ENCODE measurements at places on chromosomes 7 and 10.
A peak's percentile ranks its signal among the peaks of the same experiment; 100 is the strongest.

DNA sequence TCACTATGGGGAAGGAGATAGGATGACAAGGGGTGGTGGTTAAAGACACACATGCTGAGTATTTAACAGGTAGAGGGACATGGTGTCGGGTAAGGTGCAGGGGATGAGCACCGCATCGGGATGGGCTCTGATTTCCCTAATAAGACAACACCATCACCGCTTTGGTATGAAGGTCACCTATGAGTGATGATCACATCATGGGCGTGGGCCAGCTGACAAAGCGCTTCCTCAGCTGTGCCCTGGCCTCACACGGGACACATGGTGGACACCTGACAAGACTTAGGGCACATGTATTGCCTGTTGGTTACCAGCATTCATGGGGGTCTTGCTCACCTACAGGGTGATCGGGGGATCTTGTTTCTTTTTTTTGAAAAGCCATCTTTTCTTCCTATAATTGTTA lies 12.8 kb downstream of the C7orf57 start:
- peak; percentile 63 for DNase-seq

DNA sequence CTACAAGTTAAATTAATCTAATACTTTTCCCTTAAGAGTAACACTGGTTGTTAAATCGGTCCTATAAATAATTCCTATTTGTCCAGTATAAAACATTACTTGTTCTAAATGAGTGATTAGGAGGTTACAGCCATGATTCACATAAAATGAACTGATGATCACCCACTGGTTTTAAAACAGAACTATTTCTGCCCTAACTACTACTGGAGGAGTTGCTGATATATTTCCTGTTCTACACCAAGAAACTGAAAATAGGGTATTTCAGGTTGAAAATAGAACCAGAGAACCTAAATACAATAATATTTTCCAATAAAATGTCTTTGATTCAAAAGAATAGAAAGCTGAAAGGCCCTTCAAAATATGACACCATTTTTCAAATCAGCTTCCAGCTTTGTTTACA lies 30.9 kb downstream of the DNAJC1 start:
- DNase-seq: no peak

- no peak for DNase-seq
Measured at GRCh38 chr7:22601812-22602565, 102.0 kb upstream of the STEAP1B start.

DNA sequence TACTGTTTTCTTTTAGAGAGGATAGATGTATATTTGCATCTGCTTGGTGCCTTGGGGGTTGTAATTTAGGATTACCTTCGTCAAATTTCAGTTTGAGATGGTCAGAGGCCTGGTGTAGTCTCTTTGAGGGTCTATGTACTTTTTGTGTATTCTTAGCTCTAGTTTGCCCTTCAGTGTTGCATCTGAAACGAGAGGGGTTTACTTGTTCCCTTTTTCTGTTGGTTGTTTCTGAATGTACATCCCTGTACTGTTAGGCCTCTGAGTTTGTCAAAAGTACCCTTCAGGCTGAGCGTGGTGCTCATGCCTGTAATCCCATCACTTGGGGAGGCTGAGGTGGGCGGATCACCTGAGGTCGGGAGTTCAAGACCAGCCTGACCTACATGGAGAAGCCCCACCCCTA lies 60.0 kb downstream of the MLLT10 start:
- no peak for DNase-seq

- no peak for DNase-seq
Measured at GRCh38 chr10:61987537-61987936, 86.0 kb downstream of the ARID5B start.

DNA sequence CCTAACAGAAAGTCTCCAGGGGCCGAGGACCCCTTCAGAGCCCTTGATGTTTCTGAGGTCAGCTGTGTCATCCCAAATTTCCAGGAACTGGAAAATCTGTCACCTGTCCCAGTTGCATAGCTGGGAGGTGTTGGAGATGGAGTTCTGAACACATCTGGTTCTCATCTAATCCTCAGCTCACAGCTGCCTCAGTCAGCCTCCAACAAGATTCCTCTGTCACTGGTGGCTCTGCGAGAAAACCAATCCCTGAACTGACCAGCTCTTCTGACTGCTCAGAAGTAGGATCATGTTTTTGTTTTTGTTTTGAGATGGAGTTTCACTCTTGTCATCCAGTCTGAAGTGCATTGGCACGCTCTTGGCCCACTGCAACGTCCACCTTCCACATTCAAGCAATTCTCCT lies 37.6 kb upstream of the MYL10 start:
- no peak for DNase-seq

DNA sequence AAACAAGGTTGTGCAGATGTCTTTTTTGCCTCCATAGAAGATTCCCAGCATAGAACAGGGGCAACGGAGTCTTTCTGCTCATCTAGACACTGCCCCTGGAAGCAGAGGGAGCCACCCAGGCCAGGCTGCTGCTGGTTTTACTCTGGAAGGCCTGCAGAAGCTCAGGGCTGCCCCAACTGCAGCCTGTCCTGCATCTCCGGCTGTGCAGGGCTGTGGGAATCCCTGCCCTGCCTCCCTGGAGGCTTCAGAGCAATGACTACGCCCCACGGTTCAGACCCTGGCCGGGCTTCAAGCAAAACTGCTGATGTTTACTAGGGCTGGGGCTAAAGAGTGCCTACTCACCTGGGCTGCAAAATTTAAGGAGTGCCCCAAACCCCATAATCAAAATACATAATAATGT lies 43.9 kb downstream of the GHRHR start:
- DNase-seq: no peak

- DNase-seq: peak; percentile 64
Measured at GRCh38 chr10:35643151-35644049, 1.3 kb upstream of the FZD8 start.

DNA sequence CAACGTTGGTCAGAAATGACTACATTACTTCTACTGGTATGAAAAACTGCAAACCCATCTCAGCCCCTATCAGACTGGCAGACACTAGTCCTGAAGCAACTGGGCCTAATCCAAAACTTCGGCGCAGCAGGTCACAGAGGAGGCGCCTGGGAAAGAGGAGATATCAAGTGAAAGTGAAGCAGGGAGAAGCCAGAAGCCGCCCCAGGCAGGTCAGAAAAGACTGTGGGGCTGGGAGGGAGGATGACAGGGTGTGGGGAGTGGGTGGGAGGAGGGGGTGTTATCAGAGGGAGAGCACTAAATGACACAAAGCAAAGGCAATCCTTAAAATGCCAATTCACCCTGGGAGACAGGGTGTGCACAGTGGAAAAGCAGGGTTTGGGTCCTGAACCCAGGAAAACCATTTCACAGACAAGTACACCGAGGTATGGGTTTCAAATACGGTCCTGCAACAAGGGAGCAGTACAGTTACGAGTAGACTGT lies 731 bp downstream of the CHCHD3 start:
- no peak for DNase-seq

DNA sequence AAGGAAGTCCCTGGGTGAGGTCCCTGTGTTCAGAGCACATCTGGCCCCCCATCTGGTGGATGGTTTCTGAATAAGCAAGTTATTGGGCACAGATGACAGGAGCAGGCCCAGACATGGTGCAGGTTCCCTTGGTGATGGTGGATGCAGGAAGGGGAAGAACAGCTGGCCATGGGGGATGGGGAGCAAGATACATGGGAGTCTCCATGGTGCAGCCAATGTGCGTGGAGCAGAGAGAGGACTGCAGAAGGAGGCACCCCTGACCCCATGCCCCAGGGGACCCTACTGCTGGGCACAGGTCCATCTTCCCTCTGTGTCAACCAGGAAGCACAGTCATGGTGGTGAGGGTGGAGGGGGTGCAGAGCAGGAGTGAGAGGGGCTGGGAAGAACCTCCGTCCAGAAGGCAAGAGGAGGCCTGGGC lies 43.8 kb upstream of the RABGEF1 start:
- no peak for DNase-seq

- DNase-seq: no peak
Measured at GRCh38 chr7:134813663-134814396, 34.4 kb downstream of the CALD1 start.

DNA sequence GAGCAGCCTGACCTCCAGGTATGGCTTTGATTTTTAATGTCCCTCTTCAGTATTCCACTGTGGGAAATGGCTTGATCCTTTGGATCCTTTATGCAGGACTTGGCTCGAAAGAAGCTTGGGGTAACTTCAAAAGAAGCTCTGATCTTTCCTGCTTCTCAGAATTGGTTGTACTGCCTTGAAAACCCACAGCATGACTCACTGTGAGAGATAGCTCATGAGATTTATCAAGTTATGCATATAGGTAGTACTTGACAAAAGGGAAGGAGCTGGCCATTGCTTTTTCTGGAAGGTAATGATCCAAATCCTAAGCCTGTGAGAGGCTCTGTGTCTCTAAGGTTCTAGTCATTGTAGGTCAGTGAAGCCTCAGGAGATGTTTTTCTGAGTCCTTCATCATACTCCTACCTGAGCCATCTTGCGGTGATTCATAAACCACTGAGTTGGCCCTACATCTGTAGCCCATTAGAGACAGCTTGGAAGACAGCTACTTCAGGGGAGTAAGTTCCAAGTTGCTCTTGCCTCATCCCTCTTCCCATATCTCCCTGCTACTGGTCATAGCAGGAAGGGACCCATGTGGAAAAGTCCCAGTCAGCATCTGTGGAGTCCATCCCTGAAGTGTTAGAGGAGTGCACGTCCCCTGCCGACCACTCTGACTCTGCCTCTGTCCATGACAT lies 36.7 kb upstream of the NFKB2 start:
- DNase-seq: no peak

- no peak for DNase-seq
Measured at GRCh38 chr7:18976715-18977471, 140.5 kb downstream of the TWIST1 start.

- no peak for DNase-seq
Measured at GRCh38 chr7:26900251-26900650, 35.9 kb upstream of the SKAP2 start.

- no peak for DNase-seq
Measured at GRCh38 chr10:63587191-63587590, 66.0 kb downstream of the REEP3 start.

DNA sequence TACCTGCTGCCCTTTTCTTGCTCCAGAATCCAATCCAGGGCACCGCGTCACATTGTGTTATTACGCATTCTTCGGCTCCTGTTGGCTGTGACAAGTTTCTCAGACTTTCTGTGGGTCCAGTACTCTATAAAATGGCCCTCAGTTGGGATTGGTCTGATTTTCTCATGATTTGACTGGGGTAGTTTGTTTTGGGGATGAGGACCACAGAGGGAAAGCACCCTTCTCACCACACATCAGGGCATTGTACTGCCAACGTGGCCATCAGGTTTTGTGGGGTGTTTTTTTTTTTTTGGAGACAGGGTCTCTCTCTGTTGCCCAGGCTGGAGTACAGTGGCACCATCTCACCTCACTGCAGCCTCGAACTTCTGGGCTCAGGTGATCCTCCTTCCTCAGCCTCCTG lies 17.0 kb upstream of the ORAI2 start:
- no peak for DNase-seq

DNA sequence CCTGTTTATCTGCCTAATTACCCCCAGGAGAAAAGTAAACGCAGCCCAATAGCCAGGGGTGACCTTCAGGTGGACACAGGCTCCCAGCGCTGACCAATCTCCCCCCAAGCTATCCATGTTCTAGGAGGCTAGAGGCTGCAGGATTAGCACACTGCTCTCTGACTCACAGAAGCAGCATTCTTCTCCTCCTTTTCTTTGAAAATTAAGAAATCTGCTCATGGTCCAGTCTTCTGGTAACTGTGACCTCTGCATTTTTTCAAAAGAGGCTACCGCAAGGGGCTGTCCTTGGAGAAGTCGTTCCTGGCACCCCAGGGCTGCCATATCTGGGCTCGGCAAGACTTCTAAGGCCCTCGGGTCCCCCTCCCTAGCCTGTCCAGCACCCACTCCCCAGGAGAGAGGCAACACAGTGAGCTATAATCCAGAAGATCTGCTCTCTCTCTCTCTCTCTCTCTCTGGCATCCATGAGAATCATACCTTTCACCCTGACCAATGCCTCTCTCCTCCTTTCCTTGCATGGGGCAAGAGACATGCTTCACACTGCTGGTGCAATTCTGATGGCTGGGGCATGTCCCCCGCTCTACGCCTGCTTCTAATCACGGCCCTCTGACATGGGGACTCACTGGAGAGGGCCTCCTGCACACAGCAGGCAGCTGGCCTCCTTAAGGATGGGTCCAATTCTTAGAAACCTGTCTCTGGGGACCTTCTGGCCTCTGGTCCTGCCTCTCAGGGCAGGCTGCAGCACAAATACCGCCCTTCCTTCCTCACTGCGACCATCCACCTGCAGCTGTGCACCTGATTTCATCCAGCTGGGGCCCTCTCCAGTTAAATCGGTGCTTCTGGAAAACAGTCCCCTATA lies 27.3 kb downstream of the ANXA11 start:
- no peak for DNase-seq

DNA sequence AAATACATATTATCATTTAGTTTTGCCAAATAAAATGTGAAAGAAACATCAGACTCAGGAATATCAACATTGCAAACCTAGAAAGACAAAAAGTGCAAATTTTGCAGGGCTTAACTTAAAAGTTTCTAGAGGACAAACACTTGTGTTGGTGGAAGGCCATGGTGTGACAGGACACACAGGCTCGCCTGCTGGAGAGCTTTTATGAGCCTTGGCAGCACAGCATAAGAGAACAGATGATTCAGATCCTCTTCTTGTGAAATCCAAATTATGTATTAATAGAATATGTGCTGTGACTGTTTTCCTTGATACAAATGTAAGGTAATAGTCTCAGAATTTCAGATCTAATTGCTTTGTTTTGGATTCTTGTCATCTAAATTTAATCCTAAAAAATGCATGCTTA lies 72.9 kb upstream of the ABCB5 start:
- no peak for DNase-seq

GRCh38 chr10:70348228-70348850 lies 34.1 kb downstream of the LRRC20 start:
- DNase-seq: peak; percentile 54

- no peak for DNase-seq
Measured at GRCh38 chr10:86325158-86325557, 41.4 kb downstream of the GRID1 start.

- no peak for DNase-seq
Measured at GRCh38 chr7:6608794-6609193, 6.6 kb upstream of the ZNF853 start.

DNA sequence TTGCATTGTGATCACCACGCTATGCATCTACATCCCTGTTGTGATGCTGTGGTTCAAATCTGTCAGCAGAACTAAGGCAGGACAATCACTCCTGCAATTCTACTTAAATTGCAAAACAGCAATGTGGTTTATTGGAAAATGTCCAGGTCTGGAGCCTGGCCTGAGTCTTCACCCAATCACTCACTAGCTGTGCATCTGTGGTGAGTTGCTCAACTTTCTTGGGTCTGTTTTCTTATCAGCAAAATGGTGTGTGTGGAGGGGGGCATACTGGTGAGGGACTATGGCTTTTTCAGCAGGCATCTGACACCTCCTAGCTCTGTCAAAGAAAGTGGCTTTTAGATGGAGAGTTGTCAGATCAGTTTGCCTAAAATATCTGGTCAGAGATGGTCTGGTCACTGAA lies 108.3 kb upstream of the FEZF1 start:
- DNase-seq: no peak

- DNase-seq: peak; percentile 9
Measured at GRCh38 chr7:140342727-140343514, 55.4 kb downstream of the SLC37A3 start.

DNA sequence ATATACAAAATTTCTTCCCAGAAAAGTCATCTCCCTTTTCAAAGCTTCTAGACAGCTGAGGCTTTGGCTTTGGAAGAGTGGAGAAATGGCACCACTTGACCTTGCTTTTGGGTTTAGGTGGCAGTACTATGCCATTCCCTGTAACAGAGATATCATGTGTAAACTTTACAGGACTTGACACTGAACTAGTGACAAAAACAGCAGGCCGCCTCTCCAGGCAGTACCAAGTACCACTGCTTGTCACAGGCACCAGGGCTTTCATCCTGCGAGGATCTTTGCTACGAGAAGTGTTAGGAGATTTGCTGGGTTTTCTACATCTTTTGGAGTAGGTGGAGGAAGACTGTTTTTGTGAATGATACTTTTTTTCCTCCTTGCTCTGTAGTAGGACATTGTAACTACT lies 32.6 kb upstream of the ANLN start:
- DNase-seq: no peak

Data from urothelium cell line (cell line).